Liver (tissue), 10 donors: ENCODE measurements at places on chromosomes 16 and 17. TPM values are rescaled to one million over a fixed set of nuclear protein-coding genes. Genes with fewer than 3 reads are reported as not detected.

Gene CHTF8
- 56.9 TPM for total RNA-seq

Gene EVPLL
- total RNA-seq = not detected

Gene ABCA9
- 6.7 TPM for total RNA-seq

Gene EVI2B
- total RNA-seq = 2.8 TPM

DNA sequence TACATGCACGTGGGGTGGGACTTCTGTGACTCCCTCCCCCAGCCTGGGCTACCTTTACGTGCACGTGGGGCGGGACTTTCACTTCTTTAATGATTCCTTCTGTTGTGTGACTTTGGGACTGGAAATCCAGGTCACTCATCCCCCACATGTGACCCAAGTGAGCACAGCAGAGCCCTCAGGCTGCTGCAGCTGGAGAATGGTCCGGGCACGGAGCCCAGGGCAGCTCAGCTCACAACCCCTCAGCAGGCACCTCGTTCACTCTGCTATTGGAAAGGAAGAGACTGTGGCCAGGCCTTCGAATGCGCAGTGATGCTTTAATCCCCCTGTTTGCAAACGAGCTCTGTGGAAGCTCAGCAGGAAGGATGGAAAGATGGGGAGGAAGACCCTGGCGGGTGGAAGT lies 14.7 kb downstream of the DBNDD1 start:
- no peak for DNase-seq

DNA sequence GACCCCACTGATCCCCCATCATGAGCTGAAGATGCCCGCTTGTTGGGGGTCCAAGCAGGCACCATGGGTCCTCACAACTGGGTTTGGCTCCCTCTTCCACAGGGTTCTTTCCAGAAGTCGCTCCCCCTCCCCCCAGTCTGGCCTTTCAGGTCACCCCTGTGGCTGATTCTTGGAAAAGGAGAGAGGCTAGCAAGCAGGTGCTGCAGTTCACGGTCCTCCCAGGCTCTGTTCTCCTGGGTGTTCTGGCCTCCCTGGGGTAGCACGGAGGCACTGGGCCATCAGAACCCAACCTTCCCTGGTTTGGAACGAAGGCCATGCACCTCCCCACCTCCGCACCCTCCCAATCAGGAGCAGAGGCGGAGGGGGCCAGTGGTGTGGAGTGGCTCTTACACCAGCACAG lies 18.9 kb downstream of the CACNA1G start:
- no peak for DNase-seq

- no peak for DNase-seq
These were observed 251.4 kb downstream of the SOX9 start for GRCh38 chr17:72372185-72372584.
